HCT116 (cell line): ENCODE measurements at places on chromosomes 7 and 10. TPM values are rescaled to one million over a fixed set of nuclear protein-coding genes. Genes with fewer than 3 reads are reported as not detected.

CLEC5A gene
- total RNA-seq: 0.32 TPM

LLCFC1 gene
- not detected for total RNA-seq

ICA1 gene
- 16.4 TPM for total RNA-seq

ANXA8L1 gene
- not detected for total RNA-seq

SEMA3D gene
- total RNA-seq: 1.4 TPM

TSPAN12 gene
- 7.4 TPM for total RNA-seq

GRCh38 chr10:73867871-73868631 is 6.3 kb downstream of the CAMK2G start:
- H3K27me3 ChIP-seq: no peaks in the 10 kb centered on the region
- H3K4me1 ChIP-seq: peaks cover 14% of the 10 kb centered on the region; the same call in 1 of the 2 replicates
- DNase-seq: no peak
- peaks cover 22% of the 10 kb centered on the region for H3K36me3 ChIP-seq

DNA sequence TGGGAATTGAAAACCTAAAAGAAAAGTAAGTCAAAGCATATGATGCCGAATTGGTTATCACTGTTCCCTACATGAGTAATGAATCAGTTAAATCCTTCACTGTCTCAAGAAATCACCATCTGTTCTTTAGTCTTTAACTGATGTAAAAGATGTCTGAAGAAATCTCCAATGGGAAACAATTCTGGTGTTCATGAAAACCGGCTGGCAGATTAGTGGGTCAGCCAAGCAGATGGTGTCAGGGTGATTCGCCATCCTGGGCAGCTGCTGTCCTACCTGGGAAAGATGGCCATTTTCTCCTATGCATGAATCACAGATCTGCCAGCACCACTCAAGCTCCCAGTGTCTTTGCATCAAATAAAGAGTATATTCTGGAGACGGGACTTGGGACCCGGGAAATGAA is 925.2 kb upstream of the GHITM start:
- H3K4me1 ChIP-seq: no peaks in the 10 kb centered on the region
- DNase-seq: no peak
- no peaks in the 10 kb centered on the region for H3K36me3 ChIP-seq
- no peaks in the 10 kb centered on the region for H3K27me3 ChIP-seq
- H3K4me3 ChIP-seq: no peak overlapping the region

GRCh38 chr10:113450046-113450804 is 102.6 kb upstream of the HABP2 start:
- no peak for DNase-seq
- no peaks in the 10 kb centered on the region for H3K36me3 ChIP-seq
- H3K27me3 ChIP-seq: peaks cover 56% of the 10 kb centered on the region
- no peak overlapping the region for H3K27ac ChIP-seq
- H3K4me3 ChIP-seq: no peak overlapping the region

DNA sequence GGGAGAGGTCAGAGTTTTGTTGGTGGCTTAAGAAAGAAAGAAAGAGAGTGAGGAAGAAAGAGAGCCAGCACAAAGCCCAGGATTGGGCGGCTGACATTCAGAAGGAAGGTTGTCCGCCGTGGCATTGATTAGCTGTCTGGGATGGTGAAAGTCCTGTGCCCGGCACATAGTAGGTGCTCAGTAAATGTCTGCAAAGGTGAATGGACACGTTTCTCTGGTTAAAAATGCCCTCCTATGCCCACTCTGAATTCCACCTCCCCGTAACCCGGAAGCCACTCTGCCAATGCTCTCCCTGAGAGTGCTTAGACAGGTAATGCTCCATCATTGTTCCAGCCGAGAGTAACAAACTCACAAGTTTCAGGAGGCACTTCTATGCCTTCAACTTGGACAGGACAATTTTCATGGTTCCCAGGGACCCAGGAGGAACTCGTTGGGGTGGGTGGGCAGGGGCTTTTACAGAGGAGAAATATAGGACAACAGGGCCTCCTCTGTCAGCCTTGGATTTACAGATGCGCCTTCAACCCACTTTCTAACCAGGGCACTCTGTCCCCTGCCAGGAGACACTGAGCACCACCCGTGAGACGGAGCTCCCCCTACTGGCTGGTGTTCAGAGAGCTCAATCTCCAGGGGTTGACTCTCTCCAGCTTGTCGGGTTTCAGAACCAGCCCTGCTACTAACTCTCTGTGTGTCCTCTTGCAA is 411.5 kb upstream of the ZMIZ1 start:
- DNase-seq: peak; percentile 43
- H3K4me3 ChIP-seq: no peak overlapping the region
- no peak overlapping the region for H3K27ac ChIP-seq

GRCh38 chr7:19772841-19773760 is at the start of gene TMEM196:
TSS of gene TMEM196 (minus strand) at chr7:19773617. CDS start at chr7:19772696, 921 bp downstream.
- no peak for DNase-seq
- H3K36me3 ChIP-seq: no peaks in the 10 kb centered on the region
- no peak within 1 kb of the TSS for H3K4me3 ChIP-seq
- H3K27me3 ChIP-seq: no peaks in the 10 kb centered on the region

DNA sequence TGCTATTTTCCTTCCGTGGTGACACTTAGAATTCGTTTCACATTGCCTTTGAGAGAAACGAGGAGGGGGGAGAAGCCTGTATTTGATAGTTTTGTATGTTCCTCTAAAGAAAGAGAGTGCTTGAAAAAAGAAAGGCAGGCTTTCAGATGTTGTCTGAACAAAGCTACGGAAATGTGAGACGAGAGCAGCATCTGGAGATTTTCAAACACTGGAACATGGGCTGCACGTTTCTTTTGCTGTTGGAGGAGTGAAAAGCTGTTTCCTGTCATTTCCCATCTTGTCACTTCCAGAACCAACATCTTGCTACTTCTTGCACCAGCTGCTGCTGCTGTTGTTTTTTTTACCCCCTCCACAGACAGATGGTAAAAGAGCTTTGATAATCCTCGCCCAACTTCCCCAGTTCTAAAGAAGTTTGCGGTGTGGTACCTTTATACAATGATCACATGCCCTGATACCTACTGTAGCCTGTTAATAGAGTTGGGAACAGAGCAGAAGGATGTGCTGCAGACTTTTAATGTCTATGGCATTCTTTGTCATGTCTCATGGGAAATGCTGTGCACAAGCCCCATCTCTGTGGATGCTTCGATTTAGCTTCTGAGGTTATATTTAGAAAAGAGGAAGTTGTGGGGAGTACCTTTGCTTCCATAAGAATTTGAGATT is 408.1 kb downstream of the AUTS2 start:
- DNase-seq: no peak
- H3K4me3 ChIP-seq: no peak overlapping the region
- H3K4me1 ChIP-seq: no peaks in the 10 kb centered on the region

DNA sequence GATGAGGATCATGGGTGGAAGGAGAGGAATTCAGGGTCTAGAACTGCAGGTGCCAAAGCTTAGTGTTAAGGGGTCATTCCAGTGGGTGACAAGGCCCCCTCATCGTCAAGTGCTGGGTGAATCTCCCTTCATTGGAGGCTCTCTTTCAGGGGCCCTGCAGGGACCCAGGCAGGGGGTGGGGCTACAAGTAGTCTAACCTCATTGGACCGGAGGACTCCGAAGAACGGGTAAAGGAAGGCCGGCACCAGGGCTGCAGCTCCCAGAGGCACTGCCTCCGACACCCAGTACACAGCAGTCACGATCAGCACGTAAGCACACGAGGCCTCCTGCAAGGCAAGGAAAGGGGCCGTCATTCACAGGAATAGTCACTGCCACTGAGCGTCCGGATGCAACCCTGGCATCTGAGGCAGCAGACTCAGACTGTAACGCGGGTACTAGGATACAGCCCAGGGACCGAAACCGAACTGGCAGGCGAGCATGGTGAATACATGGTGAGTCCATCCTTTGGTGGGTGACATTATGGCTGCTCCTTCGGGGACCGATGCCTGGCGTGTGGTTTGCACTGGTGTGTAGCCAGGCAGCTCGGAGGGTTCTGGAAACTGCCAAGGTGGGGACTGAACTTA is 6.7 kb downstream of the SLC13A4 start:
- H3K27ac ChIP-seq: no peak overlapping the region
- no peaks in the 10 kb centered on the region for H3K27me3 ChIP-seq
- H3K4me1 ChIP-seq: peaks cover 8% of the 10 kb centered on the region; the same call in 1 of the 2 replicates
- no peak for DNase-seq
- H3K4me3 ChIP-seq: no peak overlapping the region

DNA sequence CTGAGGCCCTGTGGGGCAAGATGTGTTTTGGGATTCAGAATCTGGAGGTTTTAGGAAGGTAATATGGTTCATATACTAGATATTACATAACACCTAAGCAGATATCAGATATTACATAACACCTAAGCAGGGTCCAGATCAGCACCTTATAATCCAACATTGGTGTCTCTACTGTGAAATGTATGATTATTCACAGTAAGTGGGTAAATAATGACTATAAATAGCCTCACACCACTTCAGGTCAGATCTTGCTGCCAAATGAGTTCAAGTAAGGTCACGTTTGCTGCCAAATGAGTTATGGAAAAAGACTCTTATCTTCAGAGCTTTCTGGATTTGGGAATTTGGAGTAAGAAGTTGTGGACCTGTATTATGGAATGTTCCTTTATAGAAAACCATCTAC is 14.6 kb downstream of the ADRB1 start:
- H3K27me3 ChIP-seq: no peaks in the 10 kb centered on the region
- DNase-seq: no peak
- no peaks in the 10 kb centered on the region for H3K4me1 ChIP-seq
- no peak overlapping the region for H3K4me3 ChIP-seq

GRCh38 chr10:43595739-43596298 is 10.4 kb upstream of the ZNF485 start:
- H3K4me1 ChIP-seq: no peaks in the 10 kb centered on the region
- H3K4me3 ChIP-seq: no peak overlapping the region
- no peak overlapping the region for H3K27ac ChIP-seq
- H3K36me3 ChIP-seq: no peaks in the 10 kb centered on the region
- no peaks in the 10 kb centered on the region for H3K27me3 ChIP-seq

DNA sequence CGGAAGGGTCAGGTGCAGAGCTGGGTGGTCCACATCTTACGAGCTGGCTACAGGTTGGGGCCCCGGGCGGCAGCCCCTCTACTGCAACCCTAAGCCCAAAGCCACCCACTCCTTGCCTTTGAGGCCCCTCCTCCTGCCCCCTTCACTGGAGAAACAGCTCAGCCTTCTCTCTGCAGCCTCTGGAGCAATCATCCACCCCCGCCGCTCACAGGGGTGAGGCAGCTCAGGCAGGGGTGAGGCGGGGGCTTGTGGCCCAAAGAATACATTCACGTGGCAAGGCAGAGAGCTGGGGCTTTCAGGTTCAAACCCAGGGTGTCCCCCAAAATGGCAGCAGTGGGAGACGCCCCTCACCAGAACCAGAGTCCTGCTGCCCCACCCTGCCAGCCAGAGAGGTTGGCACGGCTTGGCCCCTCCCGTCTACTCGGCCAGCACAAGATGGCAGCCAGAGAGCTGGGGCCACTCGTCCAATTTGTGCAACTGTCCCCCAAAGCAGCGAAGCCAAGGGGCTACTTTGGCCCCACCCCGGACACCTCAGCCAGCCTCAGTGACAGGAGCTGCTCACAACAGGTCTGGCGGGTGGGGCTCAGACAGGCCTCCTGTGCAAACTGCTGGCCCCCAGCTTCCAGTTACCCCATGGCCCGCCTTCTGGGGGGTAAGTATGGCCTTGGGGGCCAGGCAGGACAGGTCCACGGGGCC is 7.2 kb downstream of the GNB2 start:
- H3K36me3 ChIP-seq: peaks cover 20% of the 10 kb centered on the region
- H3K27me3 ChIP-seq: no peaks in the 10 kb centered on the region
- no peak overlapping the region for H3K4me3 ChIP-seq

DNA sequence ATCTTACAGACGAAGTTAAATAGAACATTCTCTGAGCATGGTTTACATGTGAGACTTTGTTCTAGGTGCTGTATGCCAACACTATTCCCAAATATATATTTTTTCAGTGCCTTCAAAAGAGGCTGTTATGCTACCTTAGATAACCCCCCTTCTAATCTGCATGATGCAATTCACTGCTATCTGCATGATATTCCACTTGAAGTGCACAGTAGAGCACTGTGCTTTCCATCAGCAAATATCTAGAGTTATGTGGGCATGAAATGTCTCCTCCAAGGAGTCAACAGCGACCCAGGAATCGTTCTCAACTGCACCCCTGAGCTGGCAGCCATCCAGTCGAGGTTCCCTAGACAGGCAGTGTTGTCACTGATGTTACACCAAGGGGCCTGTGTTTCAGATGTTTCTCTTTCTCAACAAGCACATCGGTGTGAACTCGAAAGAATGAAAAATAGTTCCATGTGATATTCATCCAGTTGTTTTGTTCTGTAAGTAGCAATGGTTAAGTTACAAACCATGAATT is 88.3 kb downstream of the PDE1C start:
- H3K36me3 ChIP-seq: no peaks in the 10 kb centered on the region
- no peak overlapping the region for H3K27ac ChIP-seq
- H3K4me3 ChIP-seq: no peak overlapping the region
- peaks cover 4% of the 10 kb centered on the region; the same call in 1 of the 2 replicates for H3K27me3 ChIP-seq
- H3K4me1 ChIP-seq: no peaks in the 10 kb centered on the region

- H3K4me3 ChIP-seq: no peak overlapping the region
- peaks cover 5% of the 10 kb centered on the region; the same call in 1 of the 2 replicates for H3K27me3 ChIP-seq
- no peak overlapping the region for H3K27ac ChIP-seq
- peaks cover 4% of the 10 kb centered on the region for H3K4me1 ChIP-seq
Observed at GRCh38 chr7:157930441-157930840, 593.6 kb downstream of the DNAJB6 start.

DNA sequence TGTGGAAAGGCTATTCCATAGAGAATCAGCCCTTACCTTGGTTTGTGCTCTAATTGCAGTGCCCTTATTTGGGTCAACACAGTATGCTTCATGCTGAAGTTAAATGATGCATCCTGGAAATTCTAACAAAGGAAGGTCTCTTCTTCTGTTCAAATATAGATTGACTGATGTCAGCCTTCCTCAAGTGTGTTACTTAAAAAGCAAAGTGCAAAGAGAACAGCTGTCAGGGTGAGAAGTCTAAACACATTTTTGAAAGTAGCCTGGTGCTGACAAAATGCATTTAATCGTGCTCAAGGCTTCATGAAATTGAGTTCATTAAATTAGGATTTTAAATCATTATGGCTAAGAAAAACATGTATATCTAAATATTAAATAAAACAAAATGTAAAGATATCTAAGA is 19.5 kb downstream of the AGR2 start:
- no peaks in the 10 kb centered on the region for H3K4me1 ChIP-seq
- H3K27ac ChIP-seq: no peak overlapping the region
- H3K36me3 ChIP-seq: no peaks in the 10 kb centered on the region; the same call in 1 of the 2 replicates
- H3K4me3 ChIP-seq: no peak overlapping the region
- no peaks in the 10 kb centered on the region for H3K27me3 ChIP-seq

DNA sequence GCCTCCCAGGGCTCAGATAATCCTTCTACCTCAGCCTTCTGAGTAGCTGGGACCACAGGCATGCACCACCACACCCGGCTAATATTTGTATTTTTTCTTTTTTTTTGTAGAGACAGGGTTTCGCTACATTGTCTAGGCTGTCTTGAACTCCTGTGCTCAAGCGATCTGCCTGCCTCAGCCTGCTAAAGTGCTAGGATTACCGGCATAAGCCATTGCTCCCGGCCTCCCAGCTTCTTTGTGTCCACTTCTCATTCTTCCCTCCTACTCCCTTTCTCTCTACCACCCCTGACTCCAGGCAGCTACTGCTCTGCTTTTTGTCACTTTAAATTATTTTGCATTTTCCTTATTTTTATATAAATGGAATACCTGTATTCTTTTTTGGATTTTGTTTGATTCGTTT is 83.4 kb downstream of the PALS2 start:
- DNase-seq: no peak
- no peaks in the 10 kb centered on the region for H3K4me1 ChIP-seq
- H3K4me3 ChIP-seq: no peak overlapping the region
- no peaks in the 10 kb centered on the region for H3K27me3 ChIP-seq
- H3K36me3 ChIP-seq: no peaks in the 10 kb centered on the region

GRCh38 chr10:101284744-101285463 is 55.6 kb upstream of the LBX1 start:
- DNase-seq: no peak
- no peaks in the 10 kb centered on the region for H3K27me3 ChIP-seq
- no peak overlapping the region for H3K4me3 ChIP-seq
